ENCODE measurements at places on chromosomes 2 and 18. TPM values are rescaled to one million over a fixed set of nuclear protein-coding genes. Genes with fewer than 3 reads are reported as not detected.

GRCh38 chr2:54546923-54547720, 91.0 kb downstream of the SPTBN1 start:
- H3K4me1 ChIP-seq, result peaks cover 9% of the 10 kb centered on the region
- H3K27me3 ChIP-seq, result no peaks in the 10 kb centered on the region

- H3K27me3 ChIP-seq, result no peaks in the 10 kb centered on the region
- DNase-seq, result no peak
- no peaks in the 10 kb centered on the region for H3K36me3 ChIP-seq
- H3K4me3 ChIP-seq, result no peak overlapping the region
- H3K4me1 ChIP-seq, result no peaks in the 10 kb centered on the region
These were observed 21.8 kb upstream of the RAB27B start for GRCh38 chr18:54806526-54806925.

Gene IL1R2
- 8.7 TPM for total RNA-seq

DNA sequence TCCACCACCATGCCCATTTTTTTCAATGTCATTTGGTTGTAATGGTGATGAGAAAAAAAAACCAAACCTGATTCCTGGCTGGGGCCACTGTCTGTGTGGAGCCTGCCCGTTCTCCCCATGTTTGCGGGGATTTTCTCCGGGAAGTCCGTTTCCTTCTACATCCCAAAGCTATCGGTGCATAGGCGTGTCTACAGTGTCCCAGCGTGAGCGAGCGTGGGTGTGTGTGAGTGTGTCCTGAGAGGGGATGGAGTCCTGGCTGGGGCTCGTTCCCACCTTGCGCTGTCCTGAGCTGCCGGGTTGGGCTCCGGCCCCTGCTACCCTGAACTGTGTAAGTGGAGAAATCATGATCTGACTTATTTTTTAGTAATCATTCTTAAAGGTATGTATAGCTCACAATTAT, 7.3 kb upstream of the ZAP70 start:
- no peaks in the 10 kb centered on the region for H3K27me3 ChIP-seq
- no peak overlapping the region for H3K4me3 ChIP-seq
- H3K36me3 ChIP-seq, result no peaks in the 10 kb centered on the region
- H3K4me1 ChIP-seq, result no peaks in the 10 kb centered on the region

Gene CD207
- not detected for total RNA-seq

All from ovary (tissue), 10 donors.